ENCODE measurements at places on chromosomes 4 and X.

GRCh38 chr4:151376540-151376939, 32.4 kb upstream of the FHIP1A start:
- no peak for DNase-seq

DNA sequence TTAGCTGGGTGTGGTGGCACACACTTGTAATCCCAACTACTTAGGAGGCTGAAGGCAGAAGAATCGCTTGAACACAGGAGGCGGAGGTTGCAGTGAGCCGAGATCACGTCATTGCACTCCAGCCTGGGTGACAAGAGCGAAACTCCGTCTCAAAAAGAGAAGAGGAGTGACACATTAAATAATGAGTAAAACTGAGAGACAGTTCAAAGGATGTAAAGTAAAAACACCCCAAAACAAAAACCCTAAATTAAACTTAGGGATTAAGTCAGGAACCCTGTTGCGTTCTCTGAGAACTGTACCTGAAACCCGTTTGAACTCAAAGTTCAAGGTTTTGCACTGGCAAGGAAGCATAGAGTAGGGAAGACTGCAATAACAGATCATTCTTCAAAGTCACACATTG, 141.7 kb downstream of the BRWD3 start:
- DNase-seq = no peak

- DNase-seq = no peak
These were observed 138.9 kb downstream of the DCLK2 start for GRCh38 chr4:150217192-150217591.

DNA sequence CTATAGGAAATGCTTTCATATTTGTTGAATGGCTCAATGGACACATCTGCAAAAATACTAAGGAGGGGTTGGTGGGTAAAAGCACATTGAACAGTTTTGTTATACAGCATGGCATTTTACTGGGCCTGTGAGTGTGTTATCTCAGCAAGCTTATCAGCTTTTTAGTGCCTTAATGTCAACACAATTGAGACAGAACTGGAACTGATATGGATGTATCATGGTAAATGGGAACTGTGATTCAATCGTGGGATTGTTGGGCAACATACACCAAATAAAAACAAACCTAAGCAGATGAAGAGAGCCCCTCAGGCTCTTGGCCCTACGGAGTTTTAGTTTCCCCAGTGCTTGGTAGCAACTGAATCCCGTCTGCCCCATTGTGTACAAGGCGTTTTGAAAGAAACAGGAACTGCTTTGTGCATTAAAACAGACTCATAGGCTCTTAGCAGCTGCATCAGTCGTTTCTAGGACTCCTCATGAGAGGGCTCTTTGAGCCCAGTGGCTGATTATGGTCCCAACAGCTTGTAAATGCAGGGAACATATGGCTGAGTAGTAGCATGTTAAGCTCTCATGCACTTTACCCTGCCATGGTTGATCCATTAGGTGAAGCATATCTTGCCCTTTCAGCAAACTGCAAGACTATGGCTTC, 7.3 kb downstream of the GPR119 start:
- no peak for DNase-seq

DNA sequence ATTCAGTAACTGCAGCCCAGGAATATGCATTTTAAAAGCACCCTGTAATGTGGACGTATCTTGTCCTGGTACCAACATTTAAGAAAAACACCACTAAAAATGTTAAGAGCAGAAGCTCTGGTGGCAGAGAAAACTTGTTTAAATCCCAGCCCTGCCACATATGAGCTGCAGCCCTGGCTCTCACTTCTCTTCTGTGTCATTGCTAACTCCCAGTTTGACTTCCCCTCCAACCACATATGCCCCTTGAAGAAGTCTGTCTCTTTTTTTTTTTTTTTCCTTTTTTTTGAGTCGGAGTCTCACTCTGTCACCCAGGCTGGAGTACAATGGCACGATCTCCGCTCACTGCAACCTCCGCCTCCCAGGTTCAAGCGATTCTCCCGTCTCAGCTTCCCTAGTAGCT, 14.8 kb downstream of the LHFPL1 start:
- DNase-seq = no peak

- DNase-seq = no peak
These were observed 119.3 kb downstream of the ZNF827 start for GRCh38 chr4:145819101-145819852.

DNA sequence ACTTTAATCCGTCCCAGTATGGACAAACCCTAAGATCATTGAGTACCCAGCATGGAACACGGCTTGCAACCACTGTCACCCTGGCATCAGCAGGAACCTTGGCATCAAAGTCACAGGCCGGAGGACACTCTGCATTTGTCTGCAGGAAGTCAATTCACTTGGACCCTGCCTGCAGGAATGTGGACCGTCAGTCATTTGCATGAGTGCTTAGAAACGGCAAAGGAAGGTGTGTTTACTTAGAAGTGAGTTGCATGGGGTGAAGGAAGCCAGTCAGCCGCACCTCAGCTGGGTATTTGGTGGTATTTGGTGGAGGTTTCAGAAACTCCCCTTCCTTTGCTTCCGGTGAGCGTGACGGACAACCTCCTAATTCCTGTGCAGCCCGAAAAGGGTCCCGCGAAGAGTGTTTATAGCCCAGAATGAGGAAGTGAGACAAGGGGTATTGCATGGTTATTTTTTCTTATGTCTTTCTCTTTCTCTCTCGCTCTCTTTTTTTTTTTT, 15.5 kb downstream of the P2RY8 start:
- DNase-seq = peak; percentile 94

GRCh38 chrX:126237524-126237923, 71.4 kb upstream of the DCAF12L2 start:
- no peak for DNase-seq

GRCh38 chrX:96907516-96908272, 24.0 kb downstream of the RPA4 start:
- no peak for DNase-seq

Measured in CD8-positive, alpha-beta T cell (primary cell).